ENCODE measurements at places on chromosomes 6 and 20. TPM values are rescaled to one million over a fixed set of nuclear protein-coding genes. Genes with fewer than 3 reads are reported as not detected.

- no peak for DNase-seq
Measured at GRCh38 chr6:157690441-157691210, 132.4 kb upstream of the SNX9 start.

DNA sequence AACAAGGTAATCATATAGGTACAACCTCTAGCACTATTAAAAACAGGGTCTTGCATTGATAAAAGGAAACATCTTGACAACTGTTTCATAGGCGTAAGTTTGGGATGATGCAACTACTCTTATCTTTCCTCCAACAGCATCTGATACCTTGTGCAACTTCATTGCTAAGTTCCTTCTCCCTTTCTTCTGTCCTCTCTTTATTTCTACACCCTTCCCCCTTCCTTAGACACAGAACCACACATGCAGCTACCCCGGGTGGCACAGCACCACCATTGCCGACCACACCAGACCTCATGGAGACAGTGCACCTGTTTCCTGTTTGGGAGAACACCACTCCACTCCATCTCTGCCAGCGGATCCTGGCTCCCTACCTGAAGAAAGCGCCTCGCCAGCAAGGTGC, 14.4 kb downstream of the MYB start:
- no peak for DNase-seq

- no peak for DNase-seq
Measured at GRCh38 chr6:50842446-50842845, 23.8 kb downstream of the TFAP2B start.

- DNase-seq: peak; percentile 33
Measured at GRCh38 chr20:13220194-13220903, 725 bp upstream of the ISM1 start.

GRCh38 chr20:44678242-44678641, 26.7 kb upstream of the ADA start:
- no peak for DNase-seq

DNA sequence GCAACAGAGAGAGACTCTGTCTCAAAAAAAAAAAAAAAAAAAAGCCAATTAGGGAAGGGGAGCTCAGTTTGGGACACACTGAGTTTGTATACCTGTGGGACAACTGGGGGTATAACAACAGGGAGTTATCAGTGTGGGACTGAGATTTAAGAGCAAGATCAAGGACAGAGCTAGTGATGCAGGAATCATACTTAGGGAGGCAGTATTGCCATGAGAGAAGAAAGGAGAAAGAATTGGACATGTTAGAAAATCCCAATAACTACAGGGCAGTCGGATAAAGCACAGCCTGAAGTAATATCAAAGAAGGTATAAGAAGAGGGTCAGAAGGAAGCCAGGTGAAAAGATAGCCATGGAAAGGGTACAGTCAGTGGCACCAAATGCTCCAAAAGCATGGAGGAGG, 121.2 kb downstream of the PTPRT start:
- no peak for DNase-seq

- DNase-seq: no peak
Measured at GRCh38 chr20:48794816-48795457, 32.9 kb downstream of the PREX1 start.

DNA sequence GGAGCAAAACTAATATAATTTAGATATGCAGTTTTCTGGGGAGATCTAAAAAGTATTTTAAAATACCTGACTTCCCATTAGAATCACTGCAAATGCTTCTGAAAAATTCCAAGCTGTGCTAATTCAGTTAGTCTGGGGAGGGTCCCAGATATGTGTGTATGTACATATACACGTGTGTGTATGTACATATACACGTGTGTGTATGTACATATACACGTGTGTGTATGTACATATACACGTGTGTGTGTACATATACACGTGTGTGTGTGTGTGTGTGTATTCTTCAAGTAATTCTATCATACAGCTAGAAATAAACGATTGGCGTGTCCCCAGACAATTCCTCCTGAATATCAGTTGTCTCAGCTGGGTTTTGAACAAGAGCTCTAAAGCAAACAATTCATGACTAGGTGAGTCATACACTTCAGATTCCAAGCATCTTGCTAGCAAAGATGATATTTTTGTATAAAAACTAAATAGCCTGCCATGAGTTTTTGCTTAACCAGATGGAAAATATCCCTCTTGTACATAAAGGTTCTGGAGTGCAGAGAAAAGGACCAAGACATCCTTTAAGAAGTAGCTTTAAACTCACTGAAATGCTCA, 58.2 kb downstream of the SPACA1 start:
- DNase-seq: no peak

GRCh38 chr6:62805431-62805830, 405.8 kb upstream of the FKBP1C start:
- no peak for DNase-seq

- peak; percentile 43 for DNase-seq
Measured at GRCh38 chr6:108526739-108527174, 34.0 kb upstream of the FOXO3 start.

GRCh38 chr6:4362326-4362725, 227.0 kb upstream of the ECI2 start:
- no peak for DNase-seq

GRCh38 chr6:95093154-95093553, 484.2 kb upstream of the MANEA start:
- no peak for DNase-seq

- no peak for DNase-seq
Measured at GRCh38 chr20:32885185-32885584, 26.5 kb downstream of the EFCAB8 start.

DNA sequence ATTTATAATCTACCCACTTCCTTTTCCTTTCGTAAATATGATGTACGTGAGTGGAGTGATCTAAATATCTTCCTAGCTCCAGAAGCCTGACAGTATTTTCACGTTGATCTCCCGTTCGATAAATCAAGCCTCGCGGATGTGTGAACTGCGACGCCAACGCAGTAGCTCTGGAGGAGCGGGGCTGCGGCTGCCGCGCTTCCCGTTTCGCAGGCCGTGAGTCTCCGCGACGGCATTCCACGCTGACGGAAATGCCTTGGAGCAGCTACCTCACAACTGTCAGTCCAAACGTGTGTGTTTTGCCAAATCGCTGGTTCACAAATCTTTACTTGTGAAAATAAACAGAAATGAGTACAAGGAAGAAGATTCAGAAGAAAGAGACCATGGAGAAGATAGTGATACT, 41.2 kb downstream of the BTBD3 start:
- no peak for DNase-seq

- no peak for DNase-seq
Measured at GRCh38 chr20:46388201-46388836, 18.1 kb downstream of the ELMO2 start.

The MTHFD1L gene
- total RNA-seq: 21.5 TPM

The WDR46 gene
- 106 TPM for total RNA-seq

The FAM209B gene
- total RNA-seq: not detected

The CLIC5 gene
- total RNA-seq: 0.10 TPM

The SMIM26 gene
- 234 TPM for total RNA-seq

The KHDC1L gene
- total RNA-seq: not detected

The FAXC gene
- 1.8 TPM for total RNA-seq

The TGM3 gene
- total RNA-seq: not detected

The GHRH gene
- total RNA-seq: not detected

The EPB41L1 gene
- 8.8 TPM for total RNA-seq

The PHACTR3 gene
- 0.12 TPM for total RNA-seq

The RSPO4 gene
- total RNA-seq: not detected

The OVOL2 gene
- not detected for total RNA-seq

The VGLL2 gene
- not detected for total RNA-seq

All from RPMI7951 (cell line).